ENCODE measurements at places on chromosomes 7 and 10. TPM values are rescaled to one million over a fixed set of nuclear protein-coding genes. Genes with fewer than 3 reads are reported as not detected.
A peak's percentile ranks its signal among the peaks of the same experiment; 100 is the strongest.

The HYAL4 gene
- total RNA-seq: 0.09 TPM

The NEUROD6 gene
- total RNA-seq: 0.04 TPM

The CREB3L2 gene
- 15.4 TPM for total RNA-seq

The KCP gene
- total RNA-seq: 0.58 TPM

The CTAGE8 gene
- 1.1 TPM for total RNA-seq

The SERPINE1 gene
- total RNA-seq: 1.6 TPM

The MTPN gene
- total RNA-seq: 48.6 TPM

The FAM25C gene
- not detected for total RNA-seq

The SRPK2 gene
- total RNA-seq: 34.4 TPM

GRCh38 chr10:13536674-13537366 is 8.0 kb upstream of the BEND7 start:
- peak; percentile 52 for DNase-seq

DNA sequence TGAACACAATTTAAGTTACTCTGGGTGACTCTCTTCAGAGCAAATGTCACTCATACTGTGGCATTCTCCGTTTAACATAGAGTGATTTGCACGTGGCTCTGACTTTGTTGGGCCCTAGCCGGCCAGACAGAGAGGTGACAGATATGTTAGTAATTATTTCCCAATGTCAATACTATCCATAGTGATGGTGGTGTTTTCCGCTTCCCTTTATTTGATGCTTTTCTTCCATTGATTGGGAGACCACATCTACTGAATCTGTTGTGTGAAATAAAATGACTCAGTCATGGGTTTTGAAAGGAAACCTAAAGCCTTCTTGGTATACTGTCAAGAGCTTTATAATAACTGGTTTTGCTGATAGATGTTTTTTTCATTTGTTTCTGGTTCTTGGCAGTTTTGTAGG is 7.4 kb downstream of the AVL9 start:
- DNase-seq: no peak

DNA sequence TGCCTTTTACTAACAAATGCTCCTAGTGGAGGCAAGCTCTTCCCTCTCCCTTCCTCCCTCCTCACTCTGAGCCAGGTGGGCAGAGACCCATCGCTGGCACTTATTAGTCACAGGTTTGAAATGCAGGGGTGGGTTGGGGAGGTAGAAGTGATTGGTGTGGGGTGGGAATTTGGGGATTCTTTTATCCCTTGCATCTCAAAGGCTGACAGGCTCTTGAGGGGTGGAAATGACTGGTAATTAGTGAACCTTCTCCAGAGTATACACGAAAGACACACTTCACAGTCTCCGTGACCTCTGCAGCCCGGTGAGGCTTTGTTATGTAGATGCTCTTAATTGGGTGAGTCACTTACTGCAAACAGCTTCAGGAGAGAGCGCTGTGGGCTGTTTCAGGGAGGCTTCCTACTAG is 13.9 kb upstream of the LRMDA start:
- no peak for DNase-seq

DNA sequence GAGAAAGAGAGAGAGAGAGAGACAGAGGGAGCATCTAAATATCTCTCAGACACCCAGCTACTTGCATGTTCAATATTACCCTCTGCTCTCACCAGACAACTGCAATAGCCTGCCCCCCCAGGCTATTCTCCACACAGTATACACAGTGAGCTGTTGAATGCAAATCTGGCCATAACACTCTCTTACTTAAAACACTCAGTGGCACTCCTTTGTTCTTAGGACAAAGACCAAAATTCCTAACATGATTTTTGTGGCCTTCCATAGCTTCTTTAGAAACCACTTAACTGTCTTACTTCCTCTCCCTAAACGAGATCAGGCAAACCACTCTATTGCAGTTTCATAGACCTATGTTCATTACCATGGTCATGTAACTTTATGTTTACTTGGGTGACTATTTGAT is 903.6 kb upstream of the AUTS2 start:
- no peak for DNase-seq

- no peak for DNase-seq
Measured at GRCh38 chr10:68516766-68517165, 10.6 kb downstream of the SLC25A16 start.

DNA sequence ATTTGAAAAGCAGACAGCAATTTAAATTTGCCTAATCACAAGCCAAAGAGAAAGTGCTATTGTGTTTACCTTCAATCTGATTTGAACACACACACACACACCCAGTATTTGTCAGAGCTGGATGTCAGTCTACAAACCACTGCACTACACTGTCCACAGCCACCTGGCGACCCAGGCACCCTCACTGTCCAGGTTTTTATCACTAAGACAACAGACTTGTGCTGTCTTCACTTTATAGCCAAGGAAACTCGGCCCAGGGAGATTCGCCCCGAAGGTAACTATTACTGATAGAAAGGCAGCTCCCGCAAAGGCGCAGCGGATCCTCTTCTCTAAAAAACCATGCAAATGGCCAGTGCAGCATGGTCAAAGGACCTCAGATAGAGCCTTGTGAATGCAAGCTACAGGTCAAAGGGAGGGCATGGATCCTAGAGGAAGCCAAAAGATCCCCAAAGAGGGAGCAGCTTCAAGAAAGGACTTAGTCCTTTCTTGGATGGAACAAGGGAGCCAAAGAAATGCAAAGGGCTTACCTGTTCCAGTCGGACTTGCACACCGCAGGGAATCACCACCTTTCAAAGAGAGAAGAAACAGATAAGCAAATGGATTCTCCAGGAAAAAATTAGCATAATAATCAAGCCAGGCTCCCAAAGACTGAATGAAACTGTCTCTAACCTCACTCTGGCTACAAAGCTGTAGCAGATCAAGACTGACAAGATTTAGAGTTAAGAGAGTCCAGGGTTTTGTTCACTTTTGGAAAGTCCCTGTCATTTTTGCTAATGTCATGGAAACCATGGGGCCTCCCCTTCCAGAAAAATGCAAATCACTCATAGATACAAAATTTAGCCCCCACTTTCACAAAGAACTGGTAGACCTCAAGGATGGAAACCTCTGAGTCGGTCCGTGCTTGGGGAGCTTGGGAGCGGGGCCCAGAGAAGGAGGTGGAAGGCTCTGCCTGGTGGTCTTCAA is 101.1 kb downstream of the TNS3 start:
- no peak for DNase-seq

- peak; percentile 55 for DNase-seq
Measured at GRCh38 chr7:27148756-27149641, 1.4 kb upstream of the HOXA6 start.

DNA sequence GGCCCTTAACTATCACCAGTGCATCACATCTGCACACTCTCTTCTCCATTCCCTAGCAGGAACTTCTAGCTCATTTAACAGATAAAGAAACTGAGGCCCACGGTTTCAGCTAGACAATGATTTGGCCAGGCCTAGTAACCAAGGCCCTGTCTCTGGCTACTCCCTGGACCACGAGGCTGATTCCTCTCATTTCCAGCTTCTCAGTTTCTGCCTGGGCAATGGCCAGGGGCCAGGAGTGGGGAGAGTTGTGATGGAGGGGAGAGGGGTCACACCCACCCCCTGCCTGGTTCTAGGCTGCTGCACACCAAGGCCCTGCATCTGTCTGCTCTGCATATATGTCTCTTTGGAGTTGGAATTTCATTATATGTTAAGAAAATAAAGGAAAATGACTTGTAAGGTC is 13.5 kb downstream of the AQP1 start:
- peak; percentile 0 for DNase-seq

- no peak for DNase-seq
Measured at GRCh38 chr7:121793716-121794115, 79.2 kb upstream of the PTPRZ1 start.

- no peak for DNase-seq
Measured at GRCh38 chr10:11227103-11227502, 209.4 kb downstream of the CELF2 start.

GRCh38 chr10:101122270-101123084 is 8.6 kb upstream of the TLX1 start:
- DNase-seq: no peak

DNA sequence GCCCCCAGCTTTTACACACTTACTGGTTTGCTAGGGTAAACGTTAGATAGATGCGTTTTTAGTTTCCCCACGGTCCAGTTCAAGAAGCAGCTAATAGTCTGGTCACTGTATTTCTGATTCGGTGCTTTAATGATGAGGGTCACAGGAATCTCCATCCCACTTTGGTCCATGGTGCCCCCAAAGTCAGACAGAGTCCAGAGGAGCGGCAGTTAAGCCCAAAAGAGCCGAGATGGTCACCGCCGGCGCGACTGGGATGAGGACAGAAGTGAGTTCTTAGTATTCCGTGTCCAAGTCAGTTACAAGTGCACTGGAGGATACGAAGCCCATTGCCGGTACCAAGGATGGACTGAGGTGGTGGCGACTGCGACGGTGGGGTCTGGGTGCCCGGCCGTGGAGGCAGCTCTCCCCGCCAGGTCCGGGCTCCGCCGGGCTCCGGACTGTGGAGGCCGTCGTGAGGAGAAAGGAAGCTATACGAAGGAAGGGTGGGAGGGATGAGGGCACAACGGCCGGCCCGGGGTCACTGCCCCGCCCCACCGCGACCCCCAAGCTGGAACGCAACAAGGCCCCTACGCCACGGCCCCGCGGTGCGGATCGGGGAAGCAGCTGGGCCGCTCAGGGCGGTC is 663 bp downstream of the HERPUD2 start:
- no peak for DNase-seq

GRCh38 chr10:6953271-6953801 is 373.3 kb upstream of the PRKCQ start:
- DNase-seq: peak; percentile 62

- no peak for DNase-seq
Measured at GRCh38 chr7:18700147-18700546, 204.6 kb downstream of the HDAC9 start.

GRCh38 chr10:4372601-4373000 is 453.4 kb upstream of the AKR1E2 start:
- DNase-seq: peak; percentile 98

DNA sequence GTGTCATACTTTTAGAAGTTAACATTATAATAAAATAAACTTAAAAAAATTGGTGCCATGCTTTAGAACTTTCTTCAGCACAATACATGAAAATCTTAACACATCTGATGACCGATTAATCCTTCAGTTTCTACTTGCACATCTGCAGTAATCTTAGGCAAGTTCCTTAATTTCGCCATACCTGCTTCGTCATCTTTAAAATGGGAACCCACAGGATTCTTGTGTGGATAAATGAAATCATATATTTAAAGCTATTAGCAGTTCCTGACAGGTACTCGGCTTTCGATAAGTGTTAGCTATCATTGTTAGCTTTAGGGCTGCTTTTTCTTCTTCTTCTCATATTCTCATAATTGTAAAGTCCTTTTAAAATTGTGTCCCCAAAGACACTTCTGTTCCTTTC is 907 bp upstream of the VPS50 start:
- DNase-seq: no peak

GRCh38 chr10:88392222-88392621 is 190.9 kb downstream of the RNLS start:
- no peak for DNase-seq

GRCh38 chr7:10192074-10192473 is 781.6 kb upstream of the PHF14 start:
- no peak for DNase-seq

DNA sequence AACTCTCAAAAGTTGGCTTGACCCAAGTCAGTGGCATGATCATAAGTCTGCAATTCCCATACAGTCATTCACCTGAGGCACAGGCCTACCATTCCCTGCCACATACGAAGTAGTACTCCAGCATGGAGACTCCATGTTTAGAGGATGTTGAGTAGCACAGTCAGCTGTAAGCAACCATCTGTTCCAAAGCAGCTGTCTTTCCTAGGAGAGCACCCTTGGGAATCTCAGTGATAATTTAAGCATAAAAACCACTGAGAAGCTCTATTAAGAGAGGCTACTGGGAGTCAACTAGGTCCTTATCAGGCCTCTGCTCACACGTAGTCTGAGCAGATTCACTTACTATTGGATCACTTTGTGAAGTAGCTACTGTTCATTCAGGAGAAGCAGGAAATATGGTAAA is 61.6 kb upstream of the UNC5B start:
- DNase-seq: peak; percentile 64

Data from muscle of leg (tissue), 16 donors.